ENCODE measurements at places on chromosomes 4 and X.

DNA sequence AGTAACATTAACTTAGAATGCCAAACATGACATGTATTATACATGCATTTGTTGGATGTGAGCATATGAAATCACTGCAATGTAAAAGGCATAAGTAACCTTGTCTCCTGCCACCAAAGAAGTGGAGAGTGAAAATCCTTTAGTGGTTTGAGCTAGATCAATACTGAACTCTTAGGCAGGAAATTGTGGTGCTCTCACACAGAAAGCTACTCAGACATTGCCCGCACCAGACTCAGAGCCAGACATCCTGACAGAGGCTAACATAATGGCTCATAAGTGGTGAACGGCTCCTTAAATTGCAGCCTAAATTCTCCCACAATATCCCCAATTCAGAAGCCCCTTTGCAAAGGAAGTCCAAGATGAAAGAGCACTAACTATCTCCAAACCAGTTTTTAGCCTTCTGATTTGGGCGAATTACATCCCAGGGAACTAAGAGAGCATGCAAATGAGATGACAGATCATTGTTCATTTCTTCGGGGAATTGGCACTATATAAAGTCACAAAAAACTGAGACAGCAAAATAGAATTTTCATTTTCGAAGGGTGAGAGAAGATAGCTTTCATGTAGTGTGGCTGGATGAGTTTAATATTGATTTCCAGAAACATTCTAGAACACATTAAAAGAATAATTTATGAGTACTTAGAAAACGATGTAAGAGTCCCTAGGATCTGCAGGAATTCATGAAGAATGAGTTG, 233.6 kb upstream of the RPS6KA3 start:
- DNase-seq, result peak; percentile 66

GRCh38 chr4:87117732-87118075, 102.7 kb downstream of the KLHL8 start:
- no peak for DNase-seq

- no peak for DNase-seq
Observed at GRCh38 chr4:8241211-8241779, 28.3 kb upstream of the HTRA3 start.

- no peak for DNase-seq
Observed at GRCh38 chr4:145266881-145267280, 86.5 kb upstream of the OTUD4 start.

DNA sequence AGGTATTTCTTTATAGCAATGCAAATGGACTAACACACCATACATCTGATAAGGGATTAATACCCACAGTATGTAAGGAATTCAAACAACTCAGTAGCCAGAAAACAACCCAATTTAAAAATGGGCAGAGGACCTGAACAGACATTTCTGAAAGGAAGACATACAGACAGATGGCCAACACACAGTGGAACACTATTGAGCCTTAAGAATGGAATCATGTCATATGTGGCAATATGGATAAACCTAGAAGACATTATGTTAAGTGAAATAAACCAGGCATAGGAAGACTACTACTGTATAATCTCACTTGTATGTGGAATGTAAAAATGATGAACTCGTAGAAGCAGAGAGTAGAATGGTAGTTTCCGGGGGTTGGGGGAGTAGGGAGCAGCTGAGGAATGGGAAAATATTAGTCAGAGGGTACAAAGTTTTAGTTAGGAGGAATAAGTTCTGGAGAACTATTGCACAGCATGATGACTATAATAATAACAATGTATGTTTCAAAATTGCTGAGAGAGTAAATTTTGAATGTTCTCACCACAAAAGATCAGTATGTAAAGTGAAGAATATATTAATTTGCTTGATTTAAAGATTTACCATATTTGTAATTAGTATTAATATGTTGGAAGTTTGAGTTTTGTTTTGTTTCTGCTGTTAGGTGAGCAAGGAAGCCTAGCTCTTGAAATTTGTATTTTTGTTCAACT, 25.2 kb downstream of the WDR44 start:
- no peak for DNase-seq

DNA sequence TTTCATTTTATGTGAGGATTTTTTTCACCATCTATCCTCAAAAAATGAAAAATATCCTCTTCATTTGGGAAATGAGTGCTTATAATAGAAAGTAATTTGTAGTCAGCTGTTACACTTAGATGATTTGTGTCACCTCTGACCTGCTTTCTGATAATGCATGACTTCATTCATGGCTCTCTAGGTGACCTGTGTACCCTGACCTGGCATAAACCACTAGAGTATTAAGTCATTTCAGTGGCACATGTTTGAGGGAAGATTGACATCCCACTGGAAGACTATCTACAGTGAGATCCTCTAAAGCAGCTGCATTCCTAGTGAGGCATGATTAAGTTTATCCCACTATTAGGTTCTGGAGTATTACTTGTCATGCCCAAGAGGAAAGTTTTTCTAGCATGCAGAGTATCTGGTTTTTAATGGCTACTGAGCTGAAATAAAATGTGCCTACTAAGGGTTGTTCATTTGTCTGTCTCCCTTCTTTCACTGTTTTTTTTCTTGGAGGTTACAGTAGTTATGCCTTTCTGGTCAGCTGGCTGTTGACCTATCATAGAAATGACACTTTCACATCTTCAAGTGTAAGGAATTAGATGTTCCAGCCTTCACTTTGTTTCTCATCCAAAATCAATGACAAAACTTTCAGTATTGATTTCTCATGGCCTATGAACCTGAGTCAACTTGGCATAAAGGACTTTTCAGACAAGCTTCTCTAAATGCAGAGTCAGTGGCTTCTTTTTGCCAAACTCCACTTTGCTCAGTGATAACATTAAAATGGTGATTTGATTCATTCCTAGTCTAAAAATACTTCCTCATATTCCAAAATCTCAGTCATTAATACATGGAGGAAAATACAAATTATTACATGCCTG, 33.1 kb downstream of the TET2 start:
- no peak for DNase-seq

- no peak for DNase-seq
Observed at GRCh38 chrX:153611298-153612095, 12.6 kb upstream of the CCNQ start.

DNA sequence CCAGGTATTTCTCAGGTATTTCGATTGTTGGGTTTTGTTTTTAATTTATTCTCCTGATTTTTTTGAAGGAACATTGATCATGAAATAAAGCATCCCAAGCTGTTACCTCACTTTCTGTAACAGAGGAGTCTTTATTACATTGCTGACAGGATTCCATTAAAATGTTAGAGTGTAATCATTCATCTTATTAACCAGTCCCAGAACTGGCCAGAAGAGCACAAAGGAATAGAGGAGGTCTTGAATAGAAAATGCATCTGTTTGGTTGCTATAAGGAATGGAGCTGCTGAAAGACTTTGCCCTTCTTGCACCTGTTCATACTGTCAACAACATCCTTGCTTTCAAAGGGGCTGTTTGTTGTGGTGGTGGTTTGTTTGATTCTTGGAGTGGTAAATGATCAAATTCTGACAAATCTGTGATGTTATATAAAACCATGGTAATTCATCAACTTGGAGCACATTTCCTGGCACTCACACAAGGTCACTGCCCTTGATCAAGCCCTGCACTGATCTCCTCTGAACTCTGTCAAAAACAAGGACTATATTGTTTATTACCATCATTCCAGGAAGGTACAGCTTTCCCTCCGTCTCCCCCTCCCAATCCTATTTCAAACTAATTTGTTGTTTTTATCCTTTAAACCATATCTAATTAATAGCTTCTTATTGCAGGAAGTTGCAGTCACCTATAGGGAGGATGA, 215.8 kb downstream of the PCDH19 start:
- no peak for DNase-seq

All from activated CD4-positive, alpha-beta T cell treated with anti-CD3 and anti-CD28 coated beads, Interleukin-10, Interleukin-2, amounts not matched to agents 100 ng/mL and 50 ng/mL, durations not matched to agents 16 hours and 8 hours (primary cell).